ENCODE measurements at places on chromosomes 3 and 15. TPM values are rescaled to one million over a fixed set of nuclear protein-coding genes. Genes with fewer than 3 reads are reported as not detected.

The ATP10A gene
- total RNA-seq: 11.9 TPM

The C3orf85 gene
- total RNA-seq: not detected

The MBNL1 gene
- 387 TPM for total RNA-seq

The RHO gene
- not detected for total RNA-seq

The ZKSCAN7 gene
- 1.5 TPM for total RNA-seq

The NOX5 gene
- not detected for total RNA-seq

The TIMP4 gene
- not detected for total RNA-seq

The FANCD2OS gene
- not detected for total RNA-seq

The INAFM2 gene
- total RNA-seq: 6.5 TPM

The C2CD4A gene
- total RNA-seq: 0.27 TPM

The RLBP1 gene
- not detected for total RNA-seq

The FRMD5 gene
- 0.50 TPM for total RNA-seq
